ENCODE measurements at places on chromosomes 7 and 10. TPM values are rescaled to one million over a fixed set of nuclear protein-coding genes. Genes with fewer than 3 reads are reported as not detected.

DNA sequence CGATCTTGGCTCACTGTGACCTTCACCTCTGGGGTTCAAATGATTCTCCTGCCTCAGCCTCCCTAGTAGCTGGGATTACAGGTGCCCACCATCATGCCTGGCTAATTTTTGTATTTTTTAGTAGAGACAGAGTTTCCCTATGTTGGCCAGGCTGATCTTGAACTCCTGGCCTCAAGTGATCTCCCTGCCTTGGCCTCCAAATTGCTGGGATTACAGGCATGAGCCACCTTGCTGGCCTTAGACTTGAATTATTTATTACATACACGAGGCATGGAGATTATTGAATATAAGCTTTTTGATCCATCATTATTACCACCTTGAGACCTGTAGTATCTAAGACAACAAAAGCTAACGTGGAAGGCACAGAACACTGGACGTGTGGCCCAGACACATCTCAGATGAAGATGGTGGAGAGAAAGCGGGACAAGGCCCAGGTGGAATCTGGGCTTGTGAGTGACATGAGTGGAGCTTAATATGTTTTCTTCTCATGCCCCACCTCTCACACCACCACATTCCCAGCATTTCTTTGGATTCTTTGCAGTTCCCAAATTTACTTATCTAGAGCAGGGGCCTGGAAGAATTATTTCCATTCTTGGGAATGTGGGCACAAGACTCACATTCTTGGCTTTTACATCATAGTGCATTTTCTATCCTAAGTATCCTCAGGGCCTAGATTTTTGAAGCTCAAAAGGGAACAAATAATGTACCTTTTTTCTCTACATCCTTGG, 76.6 kb downstream of the SUGCT start:
- DNase-seq = no peak

Gene NUB1
- 61.7 TPM for polyA plus RNA-seq

DNA sequence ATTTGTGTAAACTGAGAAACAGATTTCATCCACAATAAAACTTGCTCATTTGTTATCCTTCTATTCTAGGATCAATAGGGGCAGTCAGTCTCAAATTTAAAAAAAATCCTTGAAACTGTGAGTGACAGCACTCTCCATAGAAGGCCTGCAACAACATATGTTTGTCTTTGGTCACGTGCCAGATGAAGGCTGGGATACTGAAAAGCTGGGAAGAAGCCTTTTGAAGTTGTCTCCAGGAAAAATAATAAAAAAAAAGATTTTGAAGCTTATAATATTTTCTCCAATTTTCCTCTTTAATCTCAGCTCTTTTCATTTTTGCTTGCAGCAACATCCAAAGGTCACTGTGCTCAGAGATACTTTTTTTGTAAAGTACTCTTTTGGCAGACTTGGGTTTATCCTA, 128.6 kb upstream of the SLC26A5 start:
- no peak for DNase-seq

Gene ANKRD7
- polyA plus RNA-seq = 1.2 TPM

Gene FANK1
- 9.2 TPM for polyA plus RNA-seq

Data from right lung (tissue), 10 donors.